Left colon (tissue), 2 donors: ENCODE measurements at places on chromosomes 16 and 17.

- DNase-seq: no peak
Observed at GRCh38 chr17:9802697-9803096, 11.3 kb upstream of the DHRS7C start.

GRCh38 chr16:76970087-76970744 is 220.8 kb upstream of the MON1B start:
- DNase-seq: no peak

- peak; percentile 90 for DNase-seq
Observed at GRCh38 chr17:77429969-77430752, 289.4 kb downstream of the SEC14L1 start.

- DNase-seq: peak; percentile 29
Observed at GRCh38 chr16:80526418-80527061, 14.3 kb upstream of the DYNLRB2 start.

DNA sequence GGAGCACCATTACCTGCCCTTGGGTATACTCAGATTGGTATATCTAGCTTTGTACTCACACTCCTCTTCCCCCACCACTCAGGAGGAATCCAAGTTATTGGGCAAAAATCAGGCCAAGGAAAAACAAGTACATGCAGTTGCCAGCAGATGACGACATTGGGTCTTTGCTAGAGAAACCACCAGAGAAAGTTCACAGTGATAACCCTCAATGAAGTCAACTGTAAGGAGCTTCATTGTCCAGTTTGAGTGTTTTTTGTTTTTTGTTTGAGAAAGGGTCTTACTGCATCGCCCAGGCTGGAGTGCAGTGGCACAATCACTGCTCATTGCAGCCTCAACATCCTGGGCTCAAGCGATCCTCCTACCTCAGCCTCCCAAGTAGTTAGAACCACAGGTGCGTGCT is 34.6 kb upstream of the TOX3 start:
- DNase-seq: no peak

DNA sequence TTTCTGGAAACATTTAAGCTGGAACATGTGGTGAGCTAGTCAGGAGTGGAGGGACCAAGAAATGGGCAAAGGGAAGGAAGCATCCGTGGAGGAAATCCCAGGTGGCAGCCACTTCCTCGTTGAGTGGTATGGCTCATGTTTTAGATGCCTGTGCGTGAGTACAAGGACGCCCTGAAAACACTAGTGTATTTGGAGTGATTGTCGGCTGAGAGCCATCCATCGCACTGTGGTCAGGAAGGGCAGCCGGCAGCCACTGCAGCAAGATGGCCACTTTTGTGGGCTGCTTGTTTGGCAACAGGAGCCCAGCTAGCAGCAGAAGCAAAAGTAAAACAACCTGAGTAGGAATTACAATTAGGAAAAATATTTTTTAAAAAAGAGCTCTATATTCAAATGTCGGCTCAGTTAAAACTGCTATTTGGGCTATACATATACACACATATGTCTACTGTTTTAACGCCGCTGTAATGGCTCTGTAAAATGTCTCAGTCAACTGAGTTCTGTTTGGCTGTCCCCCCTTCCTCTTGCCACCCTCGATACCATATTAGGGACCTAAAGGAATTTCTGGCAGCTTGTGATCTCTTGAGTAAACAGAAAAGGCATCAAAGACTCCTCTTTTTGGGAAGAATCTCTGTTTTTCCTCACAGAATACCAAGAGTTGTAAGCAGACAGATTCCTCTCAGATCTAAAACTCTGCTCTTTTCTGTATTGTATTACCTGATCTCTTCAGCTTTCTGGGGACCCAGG is 39.2 kb downstream of the BRD7 start:
- no peak for DNase-seq

DNA sequence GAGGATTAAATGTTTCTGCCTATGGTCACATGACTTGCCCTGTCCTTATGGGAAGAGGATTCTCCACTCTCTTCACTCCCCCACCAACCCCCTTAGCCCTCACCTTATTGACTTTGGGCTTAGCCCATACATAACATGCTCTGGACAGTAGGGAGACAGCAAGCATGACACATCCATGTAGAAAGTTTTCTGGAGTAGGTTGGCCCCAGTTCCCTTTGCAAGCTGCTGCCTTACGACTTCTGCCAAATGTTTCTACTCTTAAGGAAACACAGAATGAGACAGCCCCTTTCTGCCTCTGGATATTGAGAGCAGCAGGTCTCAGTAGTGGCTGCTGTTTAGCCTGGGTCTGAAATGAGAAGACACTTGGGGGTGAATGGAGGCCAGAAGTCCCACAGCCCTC is 282.2 kb downstream of the MAP2K6 start:
- DNase-seq: no peak
